NCI-H460 (cell line): ENCODE measurements at places on chromosomes 4 and X.

DNA sequence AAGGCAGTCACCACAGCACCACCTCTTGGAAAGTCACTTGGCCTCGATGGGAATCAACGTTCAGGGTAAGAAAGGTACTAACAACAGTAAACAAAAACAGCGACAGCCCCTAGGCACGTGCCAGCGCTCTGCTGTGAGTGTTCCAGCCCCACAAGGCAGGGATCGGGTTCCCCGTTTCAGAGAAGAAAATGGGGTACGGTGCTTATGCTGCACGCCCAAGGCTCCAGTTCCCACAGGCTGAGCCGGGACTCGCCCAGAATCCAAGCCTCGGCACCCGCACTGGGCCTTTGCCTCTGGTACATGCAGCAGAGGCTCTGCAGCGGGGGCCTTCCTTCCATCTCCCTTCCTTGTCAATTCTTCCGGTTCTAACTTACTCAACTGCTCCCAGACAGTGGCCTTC, 37.3 kb downstream of the WDR1 start:
- no peak for DNase-seq

DNA sequence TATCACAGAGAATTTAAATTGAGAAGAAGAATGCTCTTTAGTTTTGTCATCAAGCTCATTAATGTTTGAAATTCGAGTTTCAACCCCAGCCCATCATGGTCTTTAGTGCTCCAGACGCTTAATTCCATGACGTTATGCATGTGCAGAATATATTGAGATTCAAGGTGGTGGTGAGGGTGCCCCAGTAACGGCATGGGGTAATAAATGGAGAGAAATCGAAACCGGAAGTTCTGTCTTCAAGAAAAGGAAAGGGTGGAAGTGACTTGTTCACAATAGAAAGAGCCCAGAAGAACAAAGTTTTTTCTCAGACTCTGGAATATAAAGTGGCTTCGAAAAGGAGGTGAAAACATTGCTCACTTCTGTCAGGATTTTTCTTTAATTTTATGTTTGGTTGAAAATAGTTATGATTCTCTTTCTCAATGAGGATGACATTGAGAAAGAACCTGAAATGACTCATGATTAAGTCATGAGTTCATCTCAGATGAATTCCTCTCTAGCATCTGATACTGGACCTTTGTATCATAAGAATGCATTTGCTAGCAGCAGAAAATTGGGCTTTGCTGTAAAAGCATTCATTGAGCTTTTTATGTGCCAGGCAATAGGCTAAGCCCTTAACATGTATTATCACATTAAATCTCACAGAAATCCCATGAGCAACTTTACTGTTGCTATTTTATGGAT, 779 bp upstream of the DDX60L start:
- peak; percentile 56 for DNase-seq

DNA sequence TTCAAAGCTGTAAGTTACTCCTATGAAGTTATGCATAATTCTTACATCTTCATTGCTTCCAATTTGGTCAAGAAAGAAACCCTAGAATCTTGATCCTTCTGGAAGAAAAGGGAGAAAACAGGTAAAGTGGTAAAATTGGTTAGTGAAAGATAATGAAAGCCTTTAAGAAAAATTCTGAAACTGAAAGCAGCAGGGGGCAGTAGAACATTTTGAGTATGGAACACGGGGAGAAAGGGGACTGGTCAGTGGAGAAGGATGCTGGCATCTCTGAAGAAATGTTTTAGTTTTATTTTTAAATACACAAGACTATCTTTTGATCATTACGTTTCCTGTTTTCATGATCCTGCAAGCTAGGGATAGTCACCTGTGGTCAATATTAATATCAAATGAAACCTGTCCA, 54.3 kb downstream of the SLIT2 start:
- DNase-seq = no peak

GRCh38 chr4:71783972-71784371, at the start of gene GC:
TSS of gene GC (minus strand) at chr4:71784079. CDS start at chr4:71784018, 61 bp downstream.
- DNase-seq = no peak

DNA sequence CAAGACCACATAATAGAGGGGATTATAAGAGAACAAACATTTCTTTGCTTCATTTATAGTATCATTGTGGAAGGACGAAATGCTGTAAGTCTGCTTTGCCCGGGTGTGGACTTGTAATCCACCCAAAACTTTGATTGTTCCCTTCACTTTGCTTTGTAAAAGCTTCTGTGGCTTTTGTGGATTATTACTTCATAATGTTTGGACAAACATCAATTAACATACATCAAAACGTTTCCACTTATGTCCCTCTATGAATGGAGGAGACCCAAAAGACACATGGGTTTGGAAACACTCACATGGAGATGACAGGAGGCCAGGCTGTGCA, 415.4 kb downstream of the SPRY1 start:
- no peak for DNase-seq

GRCh38 chr4:11286533-11286932, 142.2 kb downstream of the HS3ST1 start:
- no peak for DNase-seq

- DNase-seq = no peak
These were observed 22.1 kb downstream of the CD99 start for GRCh38 chrX:2712890-2713840.

- DNase-seq = no peak
These were observed 40.8 kb downstream of the C4orf46 start for GRCh38 chr4:158630893-158631292.

DNA sequence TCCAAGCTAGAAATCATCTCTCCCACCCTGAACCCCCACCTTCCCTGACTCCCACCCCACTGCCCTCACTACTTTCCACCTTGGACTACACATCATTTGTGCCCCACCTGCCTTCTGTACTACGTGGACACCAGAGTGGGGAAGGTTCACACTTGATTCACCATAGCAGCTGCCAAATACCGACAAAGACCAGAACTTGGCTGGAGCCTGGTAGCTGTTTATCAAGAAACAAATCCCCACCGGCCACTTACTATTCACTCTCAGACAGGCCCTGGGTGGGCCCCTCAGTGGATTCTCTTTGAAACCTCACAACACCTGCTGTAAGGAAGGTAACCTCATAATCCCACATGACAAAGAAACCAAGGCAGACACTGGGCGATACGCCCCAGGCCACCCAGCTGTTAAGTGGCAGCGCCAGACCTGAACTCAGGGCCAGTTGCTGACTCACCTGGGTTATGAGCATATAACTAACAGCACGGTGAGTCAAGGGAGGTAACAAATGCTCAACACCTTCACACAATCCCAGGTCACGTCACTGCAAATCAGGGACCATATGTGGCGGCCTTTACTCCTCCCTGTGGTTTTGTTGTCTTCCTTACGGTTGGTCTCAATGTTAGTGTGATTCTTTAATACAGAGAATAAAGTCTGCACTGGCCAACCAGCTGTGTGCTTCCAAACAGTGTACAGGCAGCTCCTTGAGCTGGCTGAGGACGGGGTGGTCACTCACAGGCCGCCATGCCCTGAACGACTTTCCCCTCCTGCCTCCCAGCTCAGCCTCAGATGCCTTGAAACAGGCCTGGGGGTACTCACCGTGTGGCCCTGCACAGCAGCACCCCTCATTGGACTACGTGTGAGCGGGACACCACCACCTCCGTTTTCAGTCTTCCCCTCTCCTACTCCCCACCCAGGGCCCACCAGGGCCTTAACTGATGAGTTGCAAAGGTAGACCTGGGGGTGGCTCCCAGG, 7.5 kb downstream of the WDR1 start:
- no peak for DNase-seq

DNA sequence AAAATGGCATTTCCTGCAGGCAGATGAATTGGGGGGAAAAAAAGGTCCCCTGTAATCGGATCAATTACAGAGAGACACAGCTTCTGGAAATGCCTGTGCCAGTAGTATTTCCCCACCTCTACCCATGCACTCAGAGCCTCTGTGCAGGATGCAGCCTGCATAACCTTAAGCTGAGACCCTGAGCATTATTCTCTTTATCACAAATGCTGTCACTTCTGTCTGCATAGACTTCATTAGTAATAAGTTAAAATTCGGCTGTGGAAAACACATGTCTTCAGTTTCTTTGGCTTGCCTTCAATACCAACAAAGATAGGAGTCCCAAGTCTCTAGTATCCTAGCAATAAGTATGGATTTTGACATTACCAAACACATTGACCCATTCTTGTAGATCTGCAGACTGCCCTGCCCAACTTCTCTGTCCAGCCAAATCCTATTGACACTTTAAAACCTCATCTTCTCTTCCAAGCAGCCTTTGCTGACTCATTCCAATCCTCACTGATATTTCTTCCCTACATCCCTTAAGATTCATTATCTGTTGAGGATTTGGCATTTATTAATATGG, 70.8 kb downstream of the LUZP4 start:
- DNase-seq = no peak

DNA sequence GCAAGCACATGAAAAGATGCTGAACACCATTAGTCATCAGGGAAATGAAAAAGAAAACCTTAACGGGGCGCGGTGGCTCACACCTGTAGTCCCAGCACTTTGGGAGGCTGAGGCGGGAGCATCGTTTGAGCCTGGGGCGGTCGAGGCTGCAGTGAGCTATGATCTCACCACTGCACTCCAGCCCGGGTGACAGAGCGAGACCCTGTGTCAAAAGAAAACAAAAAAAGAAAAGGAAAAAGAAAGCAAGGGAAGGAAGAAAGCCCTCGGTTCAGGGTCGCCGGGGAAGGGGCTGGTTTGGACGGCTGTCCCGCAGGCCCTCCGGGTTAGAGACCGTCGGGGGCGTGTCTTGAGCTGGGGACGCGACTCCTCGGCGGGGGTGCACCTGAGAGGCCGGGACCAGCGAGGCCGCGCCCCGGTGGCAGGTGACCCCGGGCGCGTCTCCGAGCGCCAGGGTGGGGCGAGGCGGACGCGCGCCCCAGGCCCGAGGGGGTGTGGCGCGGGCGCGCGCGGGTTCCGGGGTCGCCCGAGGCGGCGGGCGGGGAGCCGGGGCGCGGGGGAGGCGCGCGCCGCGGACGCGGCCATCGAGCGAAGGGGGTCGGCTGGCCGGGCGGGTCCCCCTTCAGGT, 478 bp upstream of the PLXNA3 start:
- DNase-seq = peak; percentile 25

DNA sequence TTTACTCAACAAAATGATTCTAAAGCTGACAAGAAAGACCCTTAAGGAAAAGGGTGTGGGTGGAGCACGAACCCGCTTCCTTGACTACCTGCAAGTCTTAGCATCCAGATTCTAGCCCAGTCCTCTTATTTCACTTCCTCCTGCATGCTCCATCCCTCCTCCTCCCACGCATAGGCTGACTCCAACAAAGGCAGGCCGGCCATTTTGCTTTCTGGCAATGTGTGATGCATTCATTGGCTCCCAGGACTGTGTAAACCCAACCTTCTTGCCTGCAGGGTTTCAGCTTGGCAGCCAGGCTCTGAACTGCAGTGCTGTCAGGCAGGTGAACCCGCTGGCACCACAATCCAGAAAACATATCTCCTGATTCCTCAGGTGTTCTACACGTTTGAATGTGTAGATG, 39.3 kb downstream of the RTL9 start:
- no peak for DNase-seq

GRCh38 chr4:109294468-109295020, 7.9 kb downstream of the COL25A1 start:
- DNase-seq = no peak

DNA sequence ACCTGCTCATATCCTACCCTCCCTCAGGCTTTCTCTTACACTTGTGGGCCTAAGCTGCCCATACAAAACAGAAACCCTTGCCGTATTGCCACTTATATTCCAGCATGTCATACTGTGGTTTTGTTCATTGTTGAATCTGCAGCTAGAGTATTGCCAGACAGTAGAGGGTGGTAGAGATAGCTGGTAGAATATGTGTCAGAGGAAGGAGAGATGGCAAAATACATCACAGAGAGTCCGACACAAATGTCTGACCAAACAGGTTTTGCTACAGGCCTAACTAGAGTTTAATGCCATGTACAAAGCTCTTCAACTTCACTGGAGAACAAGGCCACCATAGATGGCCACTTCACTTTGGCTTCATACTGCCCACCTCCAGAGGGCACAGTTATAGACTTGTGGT, 160.1 kb downstream of the EFHC2 start:
- DNase-seq = no peak

GRCh38 chr4:147813973-147814372, 82.1 kb downstream of the ARHGAP10 start:
- DNase-seq = no peak

- no peak for DNase-seq
These were observed 510.0 kb downstream of the NLGN4X start for GRCh38 chrX:5718651-5719050.

DNA sequence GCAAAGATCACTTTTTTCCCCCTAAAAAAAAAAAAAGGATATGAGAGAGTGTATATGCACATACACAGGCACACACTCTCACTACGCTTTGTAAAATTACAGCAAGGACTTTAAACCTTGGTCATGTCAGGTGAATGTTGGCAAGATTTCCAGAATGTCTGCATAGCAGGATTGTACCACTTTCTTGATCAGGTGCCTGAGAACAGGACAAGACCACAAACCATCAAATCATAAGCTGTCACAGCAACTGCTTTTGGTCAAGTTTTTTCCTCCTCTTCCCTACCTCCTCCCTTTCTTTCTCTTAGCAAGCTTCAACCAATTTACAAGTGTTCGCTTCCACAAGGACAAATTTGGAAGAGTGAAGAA, 15.3 kb downstream of the PPARGC1A start:
- DNase-seq = no peak

DNA sequence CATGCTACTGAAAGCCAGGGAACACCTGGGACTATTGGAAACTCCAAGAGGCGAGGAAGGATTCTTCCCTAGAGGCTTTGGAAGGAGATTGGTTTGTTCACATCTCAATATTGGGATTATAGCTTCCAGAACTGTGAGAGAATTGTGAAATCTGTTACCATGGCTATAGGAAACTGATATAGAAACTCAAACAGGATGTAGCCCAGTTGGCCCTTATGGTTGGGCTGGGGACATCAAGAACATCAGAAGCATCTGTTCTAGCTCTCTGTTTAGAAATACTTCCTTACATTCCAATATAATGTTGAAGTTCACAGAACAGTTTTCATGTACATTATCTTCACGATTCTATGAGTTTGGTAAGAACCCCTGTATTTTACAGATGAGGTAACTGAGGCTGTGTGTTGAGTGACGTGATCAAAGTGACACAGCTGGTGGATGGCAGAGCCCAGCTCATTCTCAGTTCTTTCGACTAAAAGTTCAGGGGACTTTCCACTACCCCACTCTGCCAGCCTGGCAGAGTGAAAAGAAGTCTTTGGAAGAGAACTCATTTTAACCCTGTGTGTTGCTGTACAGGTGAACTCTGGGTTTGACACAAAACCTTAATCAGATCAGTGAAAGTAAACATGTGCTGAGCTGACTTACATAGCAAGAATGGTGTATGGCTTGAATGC, 183.0 kb downstream of the GBA3 start:
- no peak for DNase-seq

DNA sequence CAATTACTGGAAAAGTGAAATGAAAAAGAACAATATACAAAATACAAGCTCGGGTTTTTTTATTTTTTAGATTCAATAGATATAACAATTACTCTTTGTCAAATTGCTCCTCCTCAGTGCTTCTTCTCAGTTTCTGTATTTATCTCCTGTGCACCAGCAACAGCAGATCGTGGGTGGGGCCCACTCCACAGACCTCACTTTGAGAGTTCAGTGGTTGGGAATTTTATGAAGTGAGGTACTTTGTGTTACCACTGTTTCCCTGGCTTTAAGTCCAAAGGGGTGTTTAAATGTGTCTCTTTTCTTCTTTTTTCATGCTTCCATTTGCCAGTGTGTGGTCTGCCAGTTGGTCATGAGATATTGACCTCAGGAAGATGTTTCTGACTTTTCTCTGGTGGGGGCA, 54.4 kb downstream of the KIT start:
- DNase-seq = no peak
